Activated T-helper 17 cell treated with anti-CD3 and anti-CD28 coated beads, Interleukin-2, amount 50 U/mL, for 72 hours (primary cell): ENCODE measurements at places on chromosomes 2 and 18.

GRCh38 chr2:232438091-232438490, 17.9 kb upstream of the ALPI start:
- ATAC-seq = no peak

DNA sequence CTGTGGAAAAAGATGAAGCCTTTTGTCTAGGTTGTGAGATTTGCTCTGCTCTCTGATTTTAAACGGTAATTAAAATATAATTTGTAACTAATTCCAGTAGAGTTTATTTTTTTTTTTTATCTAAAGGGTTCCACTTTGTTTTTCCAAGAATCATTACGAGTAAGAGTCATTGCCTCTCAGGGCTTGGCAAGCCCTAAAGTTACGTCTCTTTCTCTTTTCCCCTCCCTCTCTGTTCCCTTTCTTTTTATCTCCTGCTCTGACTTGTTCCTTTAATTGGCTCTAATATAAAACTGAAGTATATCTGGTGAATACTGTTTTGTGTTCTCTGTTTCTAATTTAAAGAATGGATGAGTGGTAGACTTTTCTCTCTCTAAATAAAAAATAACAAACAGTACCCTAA, 75.8 kb downstream of the CALCRL start:
- no peak for ATAC-seq

DNA sequence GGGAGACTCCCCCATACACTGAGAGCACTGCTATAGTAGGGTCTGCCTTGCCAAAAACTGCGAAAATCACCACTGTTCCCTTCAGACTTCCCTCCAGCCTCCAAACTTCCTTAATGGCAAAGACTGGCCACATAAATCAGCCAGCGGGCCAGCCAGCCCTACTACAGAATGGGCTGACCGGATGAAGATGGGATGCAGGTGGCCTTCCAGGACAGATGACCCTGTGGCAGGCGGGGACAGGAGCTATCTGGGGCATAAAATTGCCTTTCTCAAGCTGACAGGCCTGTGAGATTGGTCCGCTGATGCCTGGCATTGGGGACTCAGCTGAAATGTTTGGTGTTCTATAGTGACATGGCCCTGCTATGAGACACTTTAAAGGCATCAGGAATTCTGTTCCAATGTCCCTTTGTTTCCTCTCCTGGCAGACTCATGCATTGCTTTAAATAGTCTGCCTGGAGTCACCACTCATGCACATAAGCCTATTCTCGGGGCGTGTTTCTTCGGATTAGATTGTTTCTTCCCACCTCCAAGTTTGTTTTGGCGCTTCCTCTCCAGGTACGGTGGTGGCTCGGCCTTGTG, 135.9 kb downstream of the ALPK2 start:
- no peak for ATAC-seq

GRCh38 chr18:59961070-59961469, 61.3 kb downstream of the PMAIP1 start:
- ATAC-seq = no peak

DNA sequence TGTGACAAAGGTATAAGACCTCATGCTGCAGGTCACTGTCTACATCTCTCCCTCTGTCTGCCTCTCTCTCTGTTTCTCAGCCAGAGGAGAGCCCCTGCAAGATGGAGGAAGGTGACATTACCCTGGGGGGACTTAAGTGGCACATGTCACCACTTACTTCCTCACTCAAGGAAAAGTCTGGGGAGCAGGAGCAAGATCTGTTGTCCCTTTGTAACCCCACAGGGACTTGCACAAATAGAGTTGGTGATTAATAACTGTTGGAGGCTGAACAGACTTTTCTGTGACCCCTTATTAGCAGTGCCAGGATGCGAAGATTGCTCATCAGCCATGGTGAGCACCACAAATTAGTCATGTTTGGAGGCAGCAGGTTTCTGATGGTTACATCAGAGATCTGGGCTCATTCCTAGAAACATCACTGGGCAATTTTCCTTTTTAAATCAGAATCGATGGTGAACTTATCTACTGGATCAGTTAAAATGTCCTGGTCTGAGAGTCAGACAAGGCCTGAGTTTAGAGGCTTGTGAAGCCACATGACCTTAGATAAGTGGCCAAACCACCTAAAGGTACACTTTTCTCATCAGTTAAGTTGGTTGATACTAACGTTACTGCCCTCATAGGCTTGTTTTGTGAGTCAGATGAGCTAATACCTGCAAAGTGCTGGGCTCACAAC, 81.2 kb upstream of the LTBP1 start:
- ATAC-seq = peak; percentile 55
